ENCODE measurements at places on chromosomes 2 and 18. TPM values are rescaled to one million over a fixed set of nuclear protein-coding genes. Genes with fewer than 3 reads are reported as not detected.

Gene TFCP2L1
- 6.4 TPM for total RNA-seq

Gene AAK1
- 39.0 TPM for total RNA-seq

Gene REEP1
- 1.6 TPM for total RNA-seq

DNA sequence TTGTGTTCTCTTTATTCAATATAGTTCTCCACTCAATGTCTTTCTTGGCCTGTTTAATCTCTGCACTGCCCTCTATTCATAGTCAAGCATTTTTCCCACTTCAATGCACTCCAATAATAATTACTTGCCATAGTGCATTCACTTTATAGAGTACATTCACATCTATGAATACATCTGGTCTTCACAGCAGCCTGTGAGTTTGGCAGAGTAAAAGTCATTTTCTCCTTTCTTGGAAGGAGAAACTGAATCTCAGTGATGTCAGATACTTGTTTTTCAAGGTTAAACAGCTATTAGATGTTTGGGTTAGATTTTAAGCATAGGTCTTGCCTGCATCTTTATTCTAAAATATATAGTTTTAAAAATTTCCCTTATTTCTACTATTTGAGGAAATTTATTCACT lies 373.2 kb downstream of the TRIB2 start:
- H3K27ac ChIP-seq, result no peak overlapping the region
- H3K36me3 ChIP-seq, result no peaks in the 10 kb centered on the region
- H3K4me1 ChIP-seq, result no peaks in the 10 kb centered on the region
- H3K27me3 ChIP-seq, result no peaks in the 10 kb centered on the region
- no peak for DNase-seq

GRCh38 chr2:88837511-88838160 lies 146.2 kb downstream of the RPIA start:
- no peak overlapping the region for H3K27ac ChIP-seq
- H3K36me3 ChIP-seq, result no peaks in the 10 kb centered on the region
- H3K27me3 ChIP-seq, result no peaks in the 10 kb centered on the region
- H3K4me1 ChIP-seq, result no peaks in the 10 kb centered on the region

GRCh38 chr18:22701326-22701725 lies 231.8 kb upstream of the RBBP8 start:
- no peak overlapping the region for H3K27ac ChIP-seq
- no peaks in the 10 kb centered on the region for H3K27me3 ChIP-seq
- no peak for DNase-seq
- no peaks in the 10 kb centered on the region for H3K4me1 ChIP-seq
- no peaks in the 10 kb centered on the region for H3K36me3 ChIP-seq
- no peak overlapping the region for H3K4me3 ChIP-seq

All from GM23338 (cell line).